ENCODE measurements at places on chromosomes 1 and 21.

GRCh38 chr1:175317309-175317708 lies 124.7 kb upstream of the KIAA0040 start:
- no peak for DNase-seq

GRCh38 chr1:218480137-218480536 lies 135.0 kb downstream of the TGFB2 start:
- DNase-seq = no peak

DNA sequence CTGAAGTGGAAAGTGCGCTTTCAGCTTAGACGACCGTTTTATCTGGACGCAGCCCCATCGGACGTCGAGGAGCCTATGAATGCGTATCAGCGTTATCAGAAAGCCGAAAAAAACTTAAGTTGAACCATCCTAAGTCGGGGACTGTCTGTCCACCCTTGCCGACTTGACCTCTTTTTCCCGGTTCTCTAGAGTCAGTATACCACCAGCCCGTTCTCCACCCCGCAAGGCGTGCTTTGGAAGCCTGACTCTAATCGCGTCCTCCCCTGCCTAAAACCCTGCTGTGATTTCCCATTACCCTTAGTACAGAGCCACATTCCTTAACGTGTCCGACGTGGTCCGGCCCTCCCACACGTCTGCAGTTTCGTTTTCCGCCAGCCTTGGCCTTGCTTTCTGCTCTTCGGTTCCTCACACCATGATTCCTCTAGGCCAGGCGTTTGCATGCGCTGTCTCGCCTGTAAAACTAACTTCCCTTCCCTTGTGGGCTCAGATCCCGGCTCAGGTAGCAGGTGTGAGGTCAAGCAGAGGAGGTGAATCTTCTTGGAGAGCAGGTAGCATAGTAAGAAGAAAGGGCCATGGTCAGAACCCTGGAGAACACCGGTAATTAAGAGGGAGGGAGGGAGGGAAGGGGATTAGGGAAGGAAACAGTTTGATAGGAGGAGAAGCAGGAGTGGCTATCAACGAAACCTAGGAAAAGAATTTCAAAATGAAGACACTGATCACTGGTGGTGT lies 865 bp downstream of the ADPRS start:
- DNase-seq = no peak

DNA sequence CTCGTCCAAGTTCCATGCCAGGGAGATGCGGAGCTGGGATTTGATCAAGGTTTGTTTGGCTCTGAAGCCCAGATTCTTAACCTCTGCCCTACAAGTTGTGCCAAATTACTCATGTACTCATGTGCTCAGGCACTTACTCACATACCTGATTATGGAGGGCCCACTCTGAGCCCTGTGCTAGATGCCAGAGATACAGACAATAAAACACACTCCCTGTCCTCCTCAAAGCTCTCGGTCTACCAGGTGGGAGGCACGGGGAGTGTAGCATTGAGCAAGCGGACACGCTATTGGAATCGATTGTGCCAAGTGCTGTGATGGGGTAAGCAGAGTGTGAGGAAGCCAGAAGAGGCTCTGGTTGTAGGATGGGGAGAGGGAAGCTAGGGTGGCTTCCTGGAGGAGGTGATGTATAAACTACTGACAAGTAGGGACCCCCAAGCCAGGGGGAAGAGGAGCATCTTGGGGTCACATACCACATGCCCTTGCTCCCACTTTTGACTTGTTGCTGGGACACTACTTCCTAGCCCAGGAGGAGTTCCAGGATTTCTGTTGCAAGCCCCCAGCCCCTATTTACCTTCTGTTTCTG lies 49.8 kb upstream of the IFNLR1 start:
- no peak for DNase-seq

- no peak for DNase-seq
Measured at GRCh38 chr1:31620631-31621497, 3.4 kb downstream of the HCRTR1 start.
